ENCODE measurements at places on chromosomes 12 and 14.

- no peak for DNase-seq
Observed at GRCh38 chr12:19044430-19044829, 85.1 kb upstream of the PLEKHA5 start.

- no peak for DNase-seq
Observed at GRCh38 chr14:56199982-56200577, 81.9 kb downstream of the PELI2 start.

DNA sequence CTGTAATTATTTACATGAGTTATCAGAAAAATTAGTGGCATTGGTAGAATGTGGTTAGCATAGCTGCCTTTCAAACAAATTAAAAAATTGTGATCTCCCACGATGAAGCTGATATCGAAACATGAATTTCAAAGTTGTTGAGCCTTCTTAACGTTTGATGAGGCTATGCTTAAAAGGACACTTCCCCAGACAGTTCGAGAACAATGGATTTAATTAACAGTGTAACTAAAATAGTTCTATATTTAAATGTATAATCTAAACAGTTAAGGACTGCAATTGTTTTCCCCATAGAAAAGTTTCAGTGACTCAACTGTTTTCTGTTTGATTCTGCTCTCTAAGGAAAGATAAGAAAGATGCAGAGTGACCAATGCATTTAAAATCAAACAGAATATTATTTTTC is 1.6 kb downstream of the CLEC2B start:
- DNase-seq = no peak

GRCh38 chr14:45559626-45560025 is 306.6 kb upstream of the MIS18BP1 start:
- DNase-seq = no peak

GRCh38 chr12:66829660-66830325 is 150.9 kb upstream of the GRIP1 start:
- DNase-seq = no peak

DNA sequence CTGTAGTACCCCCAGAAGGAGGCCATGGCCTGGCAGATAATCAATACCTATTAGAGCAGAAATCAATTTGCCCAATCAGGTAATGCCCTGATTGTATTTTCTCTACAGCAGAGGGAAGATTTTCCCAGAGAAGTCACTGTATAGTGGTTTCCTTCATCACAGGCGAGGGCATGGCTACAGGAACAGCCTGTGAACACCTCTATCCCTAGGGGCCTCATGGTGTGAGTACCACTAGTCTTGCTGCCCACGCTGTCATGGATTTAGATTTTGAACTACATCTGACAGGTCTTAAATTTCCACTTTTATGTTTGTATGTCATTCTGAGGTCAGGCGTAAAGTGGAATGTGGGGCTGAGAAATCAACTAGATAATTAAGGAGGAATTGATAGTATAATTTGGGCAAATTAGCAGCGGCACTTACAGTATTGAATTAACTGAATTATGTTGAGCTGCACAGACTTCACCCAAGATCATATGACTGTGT is 42.4 kb upstream of the STXBP6 start:
- DNase-seq = peak; percentile 55

GRCh38 chr12:94618995-94619695 is 31.2 kb downstream of the TMCC3 start:
- DNase-seq = no peak

- DNase-seq = no peak
Observed at GRCh38 chr12:31834150-31834549, 105.3 kb upstream of the AMN1 start.

- no peak for DNase-seq
Observed at GRCh38 chr12:39647383-39647782, 27.8 kb upstream of the ABCD2 start.

- DNase-seq = peak; percentile 2
Observed at GRCh38 chr14:84894254-84894653, 635.7 kb upstream of the FLRT2 start.

DNA sequence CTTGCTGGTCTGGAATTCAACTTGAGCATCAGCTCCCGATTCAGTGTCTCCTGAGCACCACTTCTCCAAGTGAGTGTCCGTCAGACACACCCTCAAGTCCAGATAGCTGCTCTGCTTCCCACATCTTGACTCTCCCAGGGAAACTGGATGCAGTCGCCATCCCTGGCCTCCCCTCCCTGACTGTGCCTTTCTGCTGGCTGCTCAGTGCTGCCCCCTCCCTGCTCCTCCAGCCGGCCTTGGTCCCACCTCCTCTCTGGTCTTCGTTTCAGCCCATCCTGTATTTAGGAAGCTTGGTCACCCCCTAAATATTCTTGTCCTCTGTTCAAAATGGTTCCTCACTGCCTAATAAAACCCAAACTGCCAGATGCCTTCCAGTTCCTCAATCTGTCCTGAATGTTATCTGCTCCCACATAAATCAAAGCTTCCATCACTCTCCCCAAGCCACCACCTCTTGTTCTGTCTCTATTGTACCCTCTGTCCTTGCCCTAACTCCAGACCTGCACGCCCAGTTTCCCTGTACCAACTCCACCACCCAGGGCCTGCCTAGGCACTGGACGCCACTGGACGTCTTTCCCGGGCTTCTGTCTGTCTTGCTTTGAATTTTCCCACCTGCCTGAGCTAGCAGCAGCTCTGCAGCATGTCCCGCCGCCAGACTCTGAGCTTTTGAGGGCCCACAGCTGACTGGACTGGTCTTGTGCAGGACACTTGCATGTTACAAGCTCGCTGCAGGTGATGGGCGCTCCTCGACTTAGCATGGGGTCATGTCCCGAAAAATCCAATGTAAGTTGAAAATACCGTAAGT is 33.8 kb downstream of the CCDC92 start:
- no peak for DNase-seq

- no peak for DNase-seq
Observed at GRCh38 chr14:35480119-35480769, 53.7 kb upstream of the INSM2 start.

DNA sequence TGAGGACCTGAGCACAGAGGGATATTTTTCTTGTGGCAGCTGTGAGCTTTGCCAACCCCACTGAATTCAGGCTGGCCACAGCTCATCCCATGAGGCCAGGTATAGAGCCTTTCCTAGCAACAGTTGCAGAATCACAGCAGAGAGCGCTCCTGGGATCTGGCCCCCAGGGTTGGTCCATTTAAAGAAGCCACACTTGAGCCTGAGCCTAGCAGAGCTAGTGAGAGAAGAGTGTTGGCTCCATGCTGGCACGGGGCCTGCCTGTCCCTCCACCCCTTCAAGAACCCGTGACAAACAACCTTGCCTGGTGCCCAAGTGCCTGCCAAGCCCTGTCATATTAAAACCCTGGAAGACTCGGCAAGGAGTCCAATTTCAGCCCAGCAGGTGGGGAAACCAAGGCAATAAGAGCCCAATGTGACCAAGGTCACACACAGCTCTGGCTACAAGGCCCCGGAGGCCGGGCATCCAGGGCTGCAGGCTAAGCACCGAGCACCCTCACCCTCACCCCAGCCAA is 91.6 kb downstream of the LRRC74A start:
- peak; percentile 90 for DNase-seq

GRCh38 chr14:50452979-50453705 is 56.5 kb upstream of the CDKL1 start:
- DNase-seq = peak; percentile 12

GRCh38 chr12:19010726-19011125 is 118.8 kb upstream of the PLEKHA5 start:
- no peak for DNase-seq

DNA sequence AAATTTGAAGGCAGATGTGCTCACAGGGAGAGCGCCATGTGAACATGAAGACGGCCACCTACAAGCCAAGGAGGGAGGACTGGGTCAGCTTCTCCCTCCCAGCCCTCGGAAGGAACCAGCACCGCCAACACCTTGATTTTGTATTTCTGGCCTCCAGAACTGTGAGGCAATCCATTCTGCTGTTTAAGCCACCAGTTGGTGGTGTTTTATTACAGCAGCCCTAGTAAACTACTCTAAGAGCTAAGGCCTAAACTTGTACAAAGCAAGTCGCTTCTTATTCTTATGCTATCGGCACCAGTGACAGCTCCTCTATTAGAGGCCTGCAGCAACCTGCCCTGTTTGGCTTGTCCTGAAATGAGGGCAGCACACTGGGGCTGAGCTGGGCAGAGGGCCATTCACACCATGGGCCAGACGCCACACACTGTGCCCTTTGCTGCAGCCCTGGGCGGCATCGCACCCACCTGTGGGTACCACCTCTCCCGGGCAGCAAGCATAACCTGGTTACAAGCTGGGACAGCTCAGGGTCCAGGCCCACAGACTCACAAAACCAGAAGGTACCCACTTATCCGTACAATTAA is 62.7 kb downstream of the NOS1 start:
- DNase-seq = no peak

DNA sequence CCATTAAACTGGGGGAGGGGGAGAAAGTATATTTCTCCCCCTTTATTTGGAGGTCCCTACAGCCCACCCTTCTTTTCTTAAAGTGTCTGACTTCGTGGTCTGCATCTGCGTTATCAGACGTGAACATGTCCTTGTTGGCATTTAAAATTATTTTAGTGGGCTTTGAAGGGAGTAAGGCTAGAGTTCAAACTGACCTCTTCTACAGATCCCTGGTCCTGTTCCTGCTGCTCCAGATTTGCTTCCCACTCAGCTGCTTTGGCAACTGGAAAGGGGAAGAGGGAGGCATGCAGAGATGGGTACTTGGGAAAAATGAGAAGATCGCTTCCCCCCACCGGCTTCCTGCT is 611 bp upstream of the SIX6 start:
- no peak for DNase-seq

DNA sequence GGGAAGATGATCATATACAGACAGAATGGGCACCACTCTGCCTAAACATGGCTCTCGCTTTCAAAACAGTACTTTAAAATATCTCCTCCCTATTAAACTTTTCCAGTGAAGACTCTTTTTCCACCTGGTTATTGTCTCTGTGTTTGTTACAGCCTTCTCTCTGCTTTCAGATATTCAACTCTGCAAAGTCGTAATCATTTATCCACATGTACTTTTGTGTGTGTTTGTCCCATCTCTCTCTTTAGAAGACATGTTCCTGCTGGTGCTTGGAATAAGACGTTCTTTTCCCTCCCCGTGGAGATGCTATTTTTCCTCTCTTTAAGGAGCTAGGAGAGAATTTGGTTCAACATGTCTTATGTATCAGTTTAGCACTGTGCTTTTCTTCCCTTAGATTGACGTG is 45.1 kb downstream of the ETV6 start:
- no peak for DNase-seq

- no peak for DNase-seq
Observed at GRCh38 chr12:112347581-112347982, 34.6 kb downstream of the HECTD4 start.

- no peak for DNase-seq
Observed at GRCh38 chr14:61822458-61822857, 60.2 kb downstream of the SNAPC1 start.

DNA sequence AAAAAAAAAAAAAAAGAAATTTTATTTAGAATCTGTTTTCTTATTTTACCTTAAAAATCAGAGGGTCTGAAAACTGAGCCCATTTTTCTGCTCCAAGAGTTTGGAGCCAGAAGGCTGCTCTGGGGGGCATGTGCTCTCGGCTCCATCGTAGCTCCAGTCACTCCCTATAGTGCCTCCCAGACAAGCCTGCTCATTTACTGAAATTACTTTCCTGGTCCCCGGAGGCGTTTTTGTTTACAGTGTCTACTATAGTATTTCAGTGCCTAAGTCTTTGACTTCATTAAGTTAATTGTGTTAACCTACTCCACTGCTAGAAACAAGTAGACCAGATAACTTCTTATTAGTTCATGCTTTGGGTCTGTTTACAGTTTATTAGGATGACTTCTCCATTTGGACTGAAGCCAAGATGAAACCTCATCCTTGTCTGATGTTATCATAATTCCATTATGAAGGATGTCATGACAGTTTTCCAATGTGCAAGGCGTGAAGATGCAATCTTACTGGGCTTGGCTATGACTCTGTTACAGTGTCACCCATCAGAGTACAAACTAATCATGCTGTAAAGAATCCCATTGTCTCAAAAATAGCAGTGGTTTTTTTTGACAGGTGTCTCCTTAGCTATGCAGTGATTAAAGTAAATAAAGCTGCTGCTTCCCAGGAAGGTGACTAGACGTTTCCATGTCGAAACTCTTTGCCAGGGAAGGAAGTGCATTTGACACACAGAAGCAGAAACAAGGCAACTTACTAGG is 182.3 kb downstream of the TMEM132C start:
- peak; percentile 5 for DNase-seq

- no peak for DNase-seq
Observed at GRCh38 chr14:94374749-94375260, 13.6 kb downstream of the SERPINA1 start.

- peak; percentile 44 for DNase-seq
Observed at GRCh38 chr12:120350576-120351350, 18.2 kb downstream of the MSI1 start.

DNA sequence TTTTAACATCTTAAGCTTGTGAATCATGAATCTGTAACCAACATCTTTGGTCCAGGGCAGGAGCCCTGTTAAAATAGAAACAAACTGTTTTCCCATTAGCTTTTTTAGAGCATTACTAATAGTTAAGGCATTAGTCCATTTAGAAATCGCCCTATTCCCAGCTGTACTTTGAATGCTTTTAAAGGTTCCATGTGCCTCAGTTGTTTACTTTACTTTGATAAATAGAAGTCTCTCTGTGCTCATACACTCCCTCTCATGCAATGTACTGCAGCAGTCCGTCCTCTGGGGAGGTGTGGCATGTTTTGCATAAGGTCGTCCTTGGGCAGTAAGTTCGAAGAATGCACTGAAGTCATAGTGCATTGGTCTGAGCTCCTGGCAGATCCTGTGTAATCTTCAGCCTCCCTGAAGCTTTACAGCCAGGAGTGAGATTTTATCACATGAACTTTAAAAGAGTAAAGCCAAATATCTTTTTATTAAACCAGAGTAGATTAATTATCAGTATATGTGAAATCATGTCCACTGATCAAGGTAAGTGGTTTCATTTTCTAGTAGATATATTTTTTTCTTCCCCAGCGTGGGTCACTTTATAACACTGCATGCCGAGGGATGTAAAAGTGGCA is 134.7 kb downstream of the FGD4 start:
- DNase-seq = no peak

- DNase-seq = no peak
Observed at GRCh38 chr12:116861320-116861719, 19.9 kb downstream of the HRK start.

DNA sequence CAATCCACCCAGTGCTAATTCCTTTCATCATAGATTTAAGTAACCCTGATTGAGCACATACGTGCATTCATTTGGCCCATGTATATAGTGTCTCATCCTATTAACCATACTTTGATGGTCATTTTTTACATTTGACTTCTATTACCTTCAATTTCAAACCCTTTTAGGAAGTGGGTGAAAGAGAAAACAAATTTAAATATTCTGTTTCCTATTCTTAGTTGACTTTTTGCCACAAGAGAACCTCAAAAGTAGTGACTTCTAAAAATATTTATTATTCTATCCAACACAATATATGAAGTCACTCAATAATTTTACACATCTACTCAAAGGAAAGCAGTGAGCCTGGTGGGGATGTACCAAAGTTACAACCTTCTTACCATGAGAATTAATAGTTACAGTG is 164.9 kb downstream of the CEP128 start:
- no peak for DNase-seq

DNA sequence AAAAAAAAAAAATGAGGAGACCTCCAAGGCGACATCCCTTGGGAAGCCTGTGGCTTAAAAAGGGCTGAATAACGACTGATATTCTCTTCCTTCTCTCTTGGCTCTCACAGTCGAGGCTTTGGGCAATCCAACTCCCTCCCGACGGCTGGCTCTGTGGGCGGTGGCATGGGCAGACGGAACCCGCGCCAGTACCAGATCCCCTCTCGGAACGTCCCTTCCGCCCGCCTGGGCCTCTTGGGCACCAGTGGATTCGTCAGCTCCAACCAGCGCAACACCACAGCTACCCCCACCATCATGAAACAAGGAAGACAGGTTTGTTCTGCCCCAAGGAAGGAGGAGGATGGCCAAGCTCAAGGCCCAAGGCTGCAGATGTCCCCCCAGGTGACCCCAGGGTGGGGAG is 127.8 kb downstream of the GCH1 start:
- no peak for DNase-seq

All from COR-L47 (cell line).